ENCODE measurements at places on chromosomes 3 and 15.

DNA sequence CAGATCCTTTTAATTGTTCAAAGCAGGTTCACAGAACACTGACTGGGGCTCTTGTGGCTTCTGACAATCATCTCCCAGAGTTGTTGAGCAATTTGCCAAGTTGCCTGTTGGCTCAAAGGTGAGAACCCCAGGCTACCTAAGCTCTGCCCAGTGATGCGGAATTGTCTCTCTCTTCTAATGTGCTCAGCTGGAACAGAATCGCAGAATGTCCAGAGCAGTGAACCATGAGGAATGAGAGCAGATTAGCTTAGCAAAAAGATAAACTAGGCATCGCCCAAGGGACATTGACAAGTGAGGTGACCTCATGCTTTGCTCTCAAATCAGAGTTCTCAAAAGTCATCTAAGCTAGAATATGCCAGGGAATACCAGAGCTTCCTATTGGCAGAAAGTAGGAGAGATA, 148.1 kb downstream of the WDR76 start:
- DNase-seq, result no peak

- no peak for DNase-seq
Measured at GRCh38 chr3:24048843-24049242, 103.8 kb downstream of the NR1D2 start.

DNA sequence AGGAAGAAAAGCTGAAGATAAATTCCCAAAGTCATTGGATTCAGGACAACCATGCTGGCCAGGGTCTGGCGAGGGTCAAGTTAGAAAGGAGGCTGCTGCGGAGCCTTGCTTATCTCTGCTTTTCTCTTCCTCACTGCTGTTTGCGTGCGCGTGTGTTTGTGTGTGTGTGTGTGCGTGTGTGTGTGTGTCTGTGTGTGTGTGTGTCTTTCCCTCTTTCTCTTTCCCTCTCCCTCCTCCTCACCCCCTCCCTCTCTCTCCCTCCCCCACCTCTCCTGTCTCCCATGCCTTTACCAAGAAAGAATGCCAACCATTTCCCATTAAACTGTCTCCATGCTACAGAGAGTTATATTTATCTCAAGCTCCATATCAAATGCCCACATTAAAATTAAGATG, at the start of gene COLQ:
TSS of gene COLQ (minus strand) at position 134 of the 393 bp plus-strand sequence. CDS start at position 53, 81 bp downstream.
- DNase-seq, result no peak

- no peak for DNase-seq
Measured at GRCh38 chr3:143896486-143896885, 48.2 kb upstream of the SLC9A9 start.

DNA sequence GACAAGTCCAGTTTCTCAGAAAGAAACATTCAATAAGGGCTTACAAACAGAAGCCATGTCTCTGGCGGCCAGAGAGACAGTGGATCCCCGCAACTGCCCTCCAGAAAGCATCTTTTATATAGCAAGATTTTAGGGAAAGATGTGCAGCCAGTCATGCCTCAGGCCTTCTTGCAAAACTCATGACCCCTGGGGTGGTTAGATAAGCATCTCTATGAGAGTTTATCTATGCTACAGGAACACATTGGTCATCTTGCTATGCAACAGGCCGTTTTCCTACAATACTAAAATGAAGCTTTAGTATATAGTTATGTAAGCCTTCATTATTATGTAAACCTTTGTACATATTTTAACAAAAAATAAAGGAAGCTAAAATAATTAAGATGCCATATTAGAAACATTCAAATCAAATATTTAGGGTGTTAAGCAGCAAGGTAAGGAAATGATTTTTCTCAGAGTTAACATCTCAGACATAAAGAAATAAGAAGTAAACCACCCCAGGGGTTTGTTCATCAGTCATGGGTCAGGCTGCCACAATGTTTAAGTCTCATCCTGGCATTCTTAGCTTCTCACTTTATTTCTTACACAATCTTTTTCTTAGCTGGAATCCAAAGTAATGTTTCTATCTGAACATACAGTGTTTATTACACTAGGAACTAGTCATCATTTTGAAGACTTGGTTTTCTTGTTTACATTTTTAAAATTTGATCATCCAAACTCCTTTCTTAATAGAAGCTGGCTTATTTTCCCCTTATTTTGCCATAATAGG, 6.3 kb upstream of the FSIP1 start:
- DNase-seq, result no peak
